ENCODE measurements at places on chromosomes 16 and 17.

GRCh38 chr17:66715745-66716156 lies 119.2 kb upstream of the CACNG5 start:
- DNase-seq = peak; percentile 42

- DNase-seq = no peak
Observed at GRCh38 chr16:10514369-10515055, 65.9 kb downstream of the EMP2 start.

DNA sequence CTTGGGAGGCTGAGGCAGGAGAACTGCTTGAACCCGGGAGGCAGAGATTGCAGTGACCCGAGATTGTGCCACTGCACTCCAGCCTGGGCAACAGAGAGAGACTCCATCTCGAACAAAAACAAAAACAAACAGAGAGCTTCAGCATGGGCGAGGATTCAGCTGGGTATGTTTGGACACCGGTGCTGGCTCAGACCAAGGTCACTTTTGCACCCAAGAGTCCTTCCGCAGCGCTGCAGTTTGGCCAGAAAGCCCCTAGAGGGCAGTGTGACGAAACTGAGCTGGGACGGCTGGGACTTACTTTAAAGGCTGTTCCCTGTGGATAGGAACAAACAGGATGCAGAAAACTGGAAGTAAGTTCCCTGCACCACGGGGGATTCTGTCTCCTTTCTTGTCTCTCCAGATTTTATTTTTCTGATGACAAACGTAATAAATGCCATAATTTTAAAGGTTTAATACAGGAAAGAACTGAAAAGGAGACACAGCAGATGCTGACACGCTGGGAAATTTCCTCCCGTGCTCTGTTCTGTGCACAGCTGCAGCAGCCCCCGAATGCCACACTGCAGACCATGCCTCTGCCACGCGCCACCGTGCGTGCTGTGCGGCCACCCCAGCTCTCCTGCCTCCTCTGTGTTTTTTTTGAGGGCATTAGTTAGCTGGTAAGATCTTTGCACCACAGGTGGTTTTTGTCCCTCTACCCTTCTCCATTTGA lies 25.2 kb upstream of the USP36 start:
- peak; percentile 78 for DNase-seq

DNA sequence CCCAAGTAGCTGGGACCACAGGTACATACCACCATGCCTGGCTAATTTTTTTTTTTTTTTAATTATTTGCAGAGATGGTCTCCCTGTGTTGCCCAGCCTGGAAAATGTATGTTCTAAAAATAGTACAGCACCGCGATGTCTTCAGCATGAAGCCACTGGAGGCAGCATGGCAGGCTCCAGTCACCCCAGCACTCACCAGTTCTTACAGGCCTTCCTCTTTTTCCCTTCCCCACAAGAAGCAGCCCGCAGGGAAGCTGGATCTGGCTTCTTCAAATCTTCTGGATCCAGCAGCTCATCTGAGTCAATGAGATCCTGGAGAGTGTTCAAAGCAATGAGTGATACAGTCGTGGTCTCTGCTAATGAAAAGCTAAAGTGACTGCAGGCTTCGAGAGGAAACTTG lies 16.2 kb downstream of the CIAPIN1 start:
- DNase-seq = no peak

DNA sequence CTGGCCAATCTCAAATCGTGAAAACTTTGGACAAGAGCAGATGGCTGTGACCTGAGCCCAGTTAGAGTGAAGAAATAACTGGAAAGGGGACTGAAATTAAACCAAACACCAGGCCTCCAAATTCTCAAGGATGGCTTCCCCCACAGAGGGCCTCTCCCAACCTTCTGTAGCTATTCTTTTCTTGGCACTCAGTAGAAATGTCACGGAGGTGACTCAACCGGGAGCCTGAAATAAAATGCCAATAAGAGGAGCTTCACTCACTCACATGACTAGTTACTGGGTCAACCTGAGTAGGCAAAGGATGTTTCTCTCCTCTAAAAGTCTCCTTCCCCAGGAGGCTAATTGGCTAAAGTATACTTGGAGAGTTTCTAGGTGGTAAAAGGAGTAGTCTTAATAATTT lies 230.7 kb downstream of the MAF start:
- no peak for DNase-seq

- DNase-seq = no peak
Observed at GRCh38 chr17:33494151-33494550, 201.1 kb upstream of the ASIC2 start.

GRCh38 chr16:5607169-5607568 lies 509.6 kb upstream of the EEF2KMT start:
- no peak for DNase-seq

- DNase-seq = no peak
Observed at GRCh38 chr17:34009912-34010311, 245.2 kb upstream of the CCL2 start.

GRCh38 chr16:19936441-19936840 lies 51.8 kb upstream of the GPRC5B start:
- no peak for DNase-seq

DNA sequence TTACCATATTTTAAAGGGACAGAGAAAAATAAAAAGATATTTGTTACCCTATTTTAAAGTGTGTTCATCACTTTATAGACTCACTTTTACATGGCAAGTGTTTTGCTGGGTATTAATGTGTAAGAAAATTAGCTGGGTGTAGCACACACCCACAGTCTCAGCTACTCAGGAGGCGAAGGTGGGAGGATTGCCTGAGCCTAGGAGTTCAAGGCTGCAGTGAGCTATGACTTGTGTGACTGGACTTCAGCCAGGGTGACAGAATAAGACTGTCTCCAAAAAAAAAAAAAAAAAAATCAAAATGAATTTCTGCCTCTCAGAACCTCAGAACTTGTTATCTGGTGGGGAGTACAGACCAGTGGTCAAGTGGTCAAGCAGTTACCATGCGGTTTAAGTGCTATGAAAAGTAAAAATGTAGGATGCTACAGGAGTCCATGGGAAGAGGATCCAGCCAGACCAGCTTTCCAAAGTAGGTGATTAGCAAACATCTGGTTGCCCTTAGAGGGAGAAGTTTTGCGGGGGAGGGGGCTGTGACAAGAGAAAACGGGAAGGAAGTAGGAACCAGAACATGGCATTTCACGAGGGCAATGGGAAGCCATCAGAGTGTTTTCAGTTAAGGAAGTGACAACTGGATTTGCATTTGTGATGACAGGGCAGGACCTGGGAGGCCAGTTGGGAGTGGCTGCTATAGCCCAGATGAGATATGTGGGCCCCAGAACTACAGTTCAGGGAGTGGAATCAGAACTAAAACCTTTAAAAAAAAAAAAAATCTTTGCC lies 13.9 kb downstream of the CNEP1R1 start:
- no peak for DNase-seq

DNA sequence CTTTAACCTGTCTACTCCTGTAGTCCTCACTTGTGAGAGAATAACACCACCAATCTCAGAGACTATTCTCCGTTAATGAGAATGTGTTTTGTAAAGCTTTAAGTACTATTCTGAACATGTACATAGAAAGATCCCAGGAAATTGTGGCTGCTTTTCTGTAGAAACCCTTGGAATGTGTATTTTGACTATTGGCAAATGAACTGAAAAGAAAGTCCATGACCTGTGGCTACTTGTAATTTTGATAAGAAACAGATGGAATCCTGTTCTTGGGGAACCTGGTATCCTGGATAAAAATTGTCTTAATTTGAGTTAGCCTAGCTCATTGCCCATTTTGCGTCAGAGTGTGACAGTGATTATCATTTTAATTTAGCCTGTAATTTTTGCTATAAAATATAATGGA lies 9.1 kb downstream of the CTCF start:
- DNase-seq = no peak

DNA sequence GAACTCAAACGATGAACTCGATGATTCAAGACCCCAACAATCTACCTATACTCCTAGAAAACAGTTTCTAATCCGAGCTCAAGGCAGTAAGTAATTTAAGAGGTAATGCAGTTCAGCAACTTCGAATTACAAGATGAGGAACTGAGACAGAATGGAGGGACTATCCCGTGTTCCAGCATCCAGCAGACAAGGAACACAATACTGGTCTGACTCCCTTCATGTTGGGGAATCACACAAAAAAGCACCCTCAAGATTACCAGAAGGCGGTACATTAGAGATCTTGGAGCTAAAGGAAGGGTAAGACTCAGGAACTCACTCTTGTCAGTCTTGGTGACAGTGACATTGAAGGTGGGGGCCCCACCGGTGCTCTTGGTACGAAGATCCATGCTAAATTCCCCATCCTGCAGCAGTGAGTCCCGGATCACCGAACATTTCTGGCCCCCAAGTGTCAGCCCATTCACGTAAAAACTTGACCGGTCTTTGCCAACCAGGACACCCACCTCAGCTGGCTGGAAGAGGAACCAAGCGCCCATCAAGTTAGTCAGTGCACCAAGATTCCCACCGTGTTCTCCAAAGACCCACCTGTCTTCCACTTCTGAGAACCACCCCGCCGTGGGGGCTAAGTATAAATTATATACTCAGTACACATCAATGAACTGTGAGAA lies 1.9 kb downstream of the PFN1 start:
- no peak for DNase-seq

- DNase-seq = peak; percentile 36
Observed at GRCh38 chr17:62933501-62934385, 32.3 kb upstream of the TANC2 start.

DNA sequence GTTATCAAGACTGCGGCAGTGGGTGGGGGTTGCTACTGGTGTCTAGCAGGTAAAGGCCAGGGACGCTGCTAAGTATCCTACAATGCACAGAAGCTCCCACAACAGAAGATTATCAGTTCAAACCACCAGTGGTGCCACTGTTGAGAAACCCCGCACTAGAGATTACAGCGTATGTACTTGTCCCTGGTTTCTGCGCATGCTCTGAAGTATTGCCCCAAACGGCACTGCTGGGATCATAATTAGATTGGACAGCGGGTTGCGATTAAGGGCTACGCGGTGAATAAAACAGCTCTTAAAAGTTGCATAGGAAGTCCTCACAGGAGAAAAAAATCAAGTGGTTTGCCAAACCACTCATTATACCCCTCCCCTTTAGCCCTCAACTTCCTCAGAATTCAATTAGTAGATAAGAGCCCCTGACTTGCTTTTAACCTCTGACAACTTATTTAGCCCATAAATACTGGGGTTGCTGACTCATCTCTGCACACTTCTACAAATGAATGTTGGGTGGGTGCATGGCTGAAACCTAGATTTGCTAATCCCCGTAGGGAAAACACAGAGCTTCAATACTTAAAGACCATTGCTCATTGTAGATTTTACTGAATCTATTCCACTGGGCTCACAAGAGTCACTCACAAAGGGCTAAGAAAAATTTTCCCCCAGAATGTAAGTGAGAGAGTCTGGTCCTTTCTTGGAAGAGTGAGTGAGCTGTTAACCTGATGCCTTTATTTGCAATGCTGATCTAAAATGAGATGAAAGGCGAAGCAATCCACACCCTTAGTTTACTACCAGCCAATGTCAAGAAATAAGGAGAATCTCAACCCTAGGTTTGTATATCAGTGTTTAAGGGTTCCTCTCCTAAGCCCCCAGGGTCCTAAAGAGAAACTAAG lies 91.8 kb downstream of the RGS9 start:
- no peak for DNase-seq

DNA sequence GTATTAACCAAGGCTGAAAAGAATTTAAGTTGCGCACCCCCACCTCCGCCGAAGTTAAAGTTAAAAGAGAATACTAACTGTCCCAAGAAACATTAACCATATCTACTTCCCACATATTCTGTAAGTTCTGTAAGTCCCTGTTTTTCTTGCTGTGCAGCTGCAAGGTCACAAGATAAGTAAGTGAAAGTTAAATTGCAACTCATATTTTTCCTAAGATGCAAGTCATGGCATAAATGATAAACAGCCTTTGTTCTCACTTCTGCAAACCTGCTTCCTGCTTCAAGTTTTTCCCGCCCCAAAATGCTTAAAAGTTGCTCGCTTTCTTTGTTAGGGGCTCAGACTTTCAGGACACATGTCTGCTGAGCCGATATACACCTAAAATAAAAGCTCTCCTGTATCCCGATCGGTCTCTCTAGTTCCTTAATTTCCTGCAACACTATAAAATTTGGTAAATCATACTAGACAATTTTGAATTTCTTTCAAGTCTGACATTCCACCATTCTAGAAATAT lies 32.6 kb upstream of the ABCA9 start:
- DNase-seq = no peak

GRCh38 chr17:9024497-9024896 lies 3.2 kb downstream of the NTN1 start:
- no peak for DNase-seq

- DNase-seq = peak; percentile 77
Observed at GRCh38 chr17:59565959-59566324, 532 bp downstream of the DHX40 start.

- DNase-seq = no peak
Observed at GRCh38 chr16:81932668-81933067, 78.6 kb downstream of the SDR42E1 start.

DNA sequence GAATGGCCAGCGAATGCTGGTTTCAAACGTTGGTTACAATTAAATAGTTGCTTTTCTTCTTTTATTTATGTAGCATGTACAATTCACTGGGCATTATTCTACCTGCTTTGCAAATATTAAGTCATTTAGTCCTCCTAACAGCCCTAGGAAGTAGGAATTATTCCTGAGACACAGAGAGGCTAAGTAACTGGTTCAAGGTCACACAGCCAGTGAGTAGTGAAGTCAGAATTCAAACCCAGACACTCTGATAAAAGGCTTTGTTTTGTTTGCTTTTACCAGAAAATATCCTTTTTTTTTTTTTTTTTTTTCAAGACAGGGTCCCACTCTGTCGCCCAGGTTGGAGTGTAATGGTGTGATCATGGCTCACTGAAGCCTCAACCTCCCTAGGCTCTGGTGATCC lies 2.2 kb downstream of the CRHR1 start:
- DNase-seq = no peak

DNA sequence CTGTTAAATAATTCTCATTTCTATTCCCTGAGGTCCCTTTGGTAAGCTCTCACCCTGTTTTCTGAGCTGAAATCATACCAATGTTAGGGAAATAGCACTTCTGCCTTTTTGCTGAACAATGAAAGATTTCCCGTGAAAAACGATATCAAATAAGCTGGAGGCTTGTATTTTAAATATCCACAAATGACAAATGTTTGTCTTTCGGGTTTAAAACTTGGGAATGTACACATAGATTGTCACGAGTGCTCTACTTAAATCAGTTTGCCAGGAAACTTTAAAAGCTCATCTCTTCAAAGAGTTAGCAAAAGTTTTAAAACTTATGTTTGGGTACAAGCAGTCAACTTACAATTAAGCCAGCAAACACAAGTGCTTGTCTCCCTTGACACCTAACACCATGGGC lies 393.5 kb upstream of the MON1B start:
- no peak for DNase-seq

GRCh38 chr17:81693509-81694210 lies 9.5 kb upstream of the MRPL12 start:
- DNase-seq = no peak

GRCh38 chr16:78122774-78123315 lies 23.4 kb downstream of the WWOX start:
- DNase-seq = no peak
